Psoas muscle (tissue), 8 donors: ENCODE measurements at places on chromosomes 13 and 19.

GRCh38 chr13:35514801-35515502 is 38.5 kb upstream of the MAB21L1 start:
- no peak for DNase-seq

DNA sequence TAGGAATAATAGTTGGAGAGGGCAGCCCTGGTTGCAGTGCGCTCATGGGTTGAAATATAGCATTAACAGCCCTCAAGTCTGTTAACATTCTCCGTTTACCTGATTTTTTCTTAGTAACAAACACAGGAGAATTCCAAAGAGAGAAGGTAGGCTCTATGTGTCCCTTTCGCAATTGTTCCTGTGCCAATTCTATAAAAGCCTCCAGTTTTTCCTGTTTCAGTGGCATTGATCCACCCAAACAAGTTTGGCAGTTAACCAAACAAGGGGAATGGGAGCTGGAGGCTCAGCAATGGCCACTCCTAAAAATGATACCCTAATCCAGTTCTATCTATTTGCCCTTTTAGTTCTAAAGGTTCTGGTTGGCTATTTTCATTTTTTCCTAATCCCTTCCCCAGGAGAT is 151.6 kb downstream of the ZNF486 start:
- DNase-seq, result no peak

DNA sequence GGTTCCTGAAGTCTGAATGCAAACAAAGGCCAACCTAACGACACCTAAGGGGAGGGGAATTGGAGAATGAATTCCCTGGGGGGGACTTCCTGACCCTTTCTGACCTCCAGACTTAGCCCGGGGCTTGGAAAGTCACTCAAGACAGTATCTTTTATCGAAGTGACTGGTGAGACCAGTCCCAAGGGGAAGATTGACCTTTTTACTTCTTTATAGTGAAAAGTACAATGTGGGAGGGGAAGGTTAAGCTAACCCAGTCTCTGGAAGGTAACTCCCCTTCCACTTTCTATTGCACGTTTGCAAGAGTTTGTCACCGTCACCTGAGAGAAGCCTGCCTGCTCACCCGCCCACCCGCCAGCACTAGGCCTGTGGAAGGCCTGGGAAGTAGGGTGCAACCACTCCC is 111.9 kb downstream of the EFNB2 start:
- no peak for DNase-seq

GRCh38 chr13:23510544-23510916 is 59.7 kb upstream of the TNFRSF19 start:
- no peak for DNase-seq

GRCh38 chr13:72694314-72694713 is 33.1 kb downstream of the MZT1 start:
- DNase-seq, result no peak

DNA sequence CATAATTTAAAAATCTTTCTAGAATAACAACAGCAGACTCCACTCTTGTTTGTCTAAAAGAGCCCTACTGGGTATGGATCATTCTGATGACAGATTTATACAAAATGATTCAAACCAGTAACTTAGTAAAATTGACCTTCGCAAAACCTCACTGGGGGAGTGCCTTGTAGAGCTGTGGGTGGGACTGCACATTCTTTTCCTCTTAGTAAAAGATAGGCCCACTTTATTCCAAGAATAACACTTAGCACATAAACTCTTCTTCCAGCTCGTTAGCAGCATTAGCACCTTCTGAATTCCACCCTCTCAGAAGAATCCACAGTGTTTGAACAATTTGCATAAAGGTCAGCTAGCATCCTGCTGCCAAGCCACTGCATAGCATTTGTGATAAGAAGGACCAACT is 106.8 kb downstream of the STOML3 start:
- no peak for DNase-seq

DNA sequence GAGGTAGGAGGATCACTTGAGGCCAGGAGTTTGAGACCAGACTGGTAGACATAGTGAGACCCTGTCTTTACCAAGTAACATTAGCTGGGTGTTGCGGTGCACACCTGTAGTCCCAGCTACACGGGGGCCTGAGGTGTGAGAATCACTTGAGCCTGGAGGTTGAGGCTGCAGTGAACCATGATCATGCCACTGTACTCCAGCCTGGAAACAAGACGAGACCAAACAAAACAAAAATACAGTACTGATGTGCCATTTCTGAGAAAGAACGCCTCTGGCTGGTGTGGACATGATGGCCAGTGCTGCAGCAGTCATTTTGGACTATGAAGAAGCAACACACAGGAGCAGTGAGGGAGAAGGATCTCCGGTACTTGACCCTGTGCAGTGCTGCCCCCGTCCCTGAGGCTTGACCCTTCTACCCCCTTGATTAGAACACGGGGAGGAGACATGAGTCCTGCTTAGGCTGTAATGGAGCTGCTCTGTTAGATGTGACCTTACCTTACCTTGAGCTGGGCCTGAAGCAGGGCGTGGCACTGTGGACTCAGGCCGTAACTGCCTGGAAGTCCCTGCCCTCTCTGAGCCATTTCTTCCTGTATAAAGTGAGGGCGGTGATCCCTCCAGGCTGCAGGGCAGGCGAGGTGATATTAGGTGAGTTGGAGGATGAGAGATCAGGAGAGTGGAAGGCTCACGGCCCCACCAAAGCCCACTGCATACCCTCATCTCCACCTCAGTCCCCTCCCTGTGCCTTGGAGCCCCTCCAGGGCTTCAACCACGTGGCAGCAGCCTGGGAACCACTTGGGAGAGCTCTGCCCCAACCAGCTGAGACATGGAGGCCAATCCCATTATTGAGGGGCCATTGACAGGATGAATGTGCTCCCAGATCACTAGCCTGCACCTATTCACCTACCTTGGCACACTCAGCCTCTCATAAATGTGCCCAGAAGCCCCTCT is 5.9 kb downstream of the RPL18A start:
- no peak for DNase-seq

DNA sequence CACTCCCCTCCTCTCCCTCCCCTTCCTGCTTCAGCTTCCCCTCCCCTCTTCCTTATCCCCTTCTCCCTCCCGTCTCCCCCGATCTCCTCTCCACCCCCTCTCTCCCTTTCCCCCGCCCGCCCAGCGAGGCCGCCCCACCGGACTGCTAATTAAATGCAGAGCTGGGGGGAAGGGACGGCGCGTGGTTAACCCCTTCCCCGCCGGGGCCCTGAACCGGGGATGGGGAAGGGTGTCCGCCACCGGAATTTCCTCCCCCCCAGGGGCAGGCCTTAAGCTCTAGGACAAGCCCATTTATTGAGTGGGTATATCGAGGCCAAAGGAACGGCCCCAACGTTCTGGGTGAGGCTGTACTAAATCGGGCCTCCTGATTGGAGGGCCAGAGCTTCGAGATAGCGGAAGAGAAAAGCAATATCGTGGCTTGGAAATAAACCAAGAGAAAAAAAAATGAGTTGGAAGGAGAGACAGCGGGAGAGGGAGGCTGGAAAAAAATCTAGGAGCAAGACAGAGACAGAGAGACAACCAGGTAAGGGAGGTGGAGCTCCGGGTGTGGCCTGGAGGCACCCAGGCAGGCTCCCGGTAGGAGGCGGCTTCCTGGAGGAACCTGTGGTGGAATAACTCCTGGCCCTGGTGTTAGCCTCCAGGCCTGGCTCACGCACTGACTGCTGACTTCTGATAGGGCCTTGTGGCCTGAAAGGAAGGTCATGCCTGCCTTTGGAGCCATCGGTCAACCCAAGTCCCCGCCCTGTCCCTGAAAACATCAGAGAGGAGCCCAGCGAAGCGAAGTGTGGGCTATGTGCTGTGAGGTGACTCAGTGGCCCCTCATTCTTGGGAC is 11.6 kb upstream of the JUND start:
- DNase-seq, result peak; percentile 90

DNA sequence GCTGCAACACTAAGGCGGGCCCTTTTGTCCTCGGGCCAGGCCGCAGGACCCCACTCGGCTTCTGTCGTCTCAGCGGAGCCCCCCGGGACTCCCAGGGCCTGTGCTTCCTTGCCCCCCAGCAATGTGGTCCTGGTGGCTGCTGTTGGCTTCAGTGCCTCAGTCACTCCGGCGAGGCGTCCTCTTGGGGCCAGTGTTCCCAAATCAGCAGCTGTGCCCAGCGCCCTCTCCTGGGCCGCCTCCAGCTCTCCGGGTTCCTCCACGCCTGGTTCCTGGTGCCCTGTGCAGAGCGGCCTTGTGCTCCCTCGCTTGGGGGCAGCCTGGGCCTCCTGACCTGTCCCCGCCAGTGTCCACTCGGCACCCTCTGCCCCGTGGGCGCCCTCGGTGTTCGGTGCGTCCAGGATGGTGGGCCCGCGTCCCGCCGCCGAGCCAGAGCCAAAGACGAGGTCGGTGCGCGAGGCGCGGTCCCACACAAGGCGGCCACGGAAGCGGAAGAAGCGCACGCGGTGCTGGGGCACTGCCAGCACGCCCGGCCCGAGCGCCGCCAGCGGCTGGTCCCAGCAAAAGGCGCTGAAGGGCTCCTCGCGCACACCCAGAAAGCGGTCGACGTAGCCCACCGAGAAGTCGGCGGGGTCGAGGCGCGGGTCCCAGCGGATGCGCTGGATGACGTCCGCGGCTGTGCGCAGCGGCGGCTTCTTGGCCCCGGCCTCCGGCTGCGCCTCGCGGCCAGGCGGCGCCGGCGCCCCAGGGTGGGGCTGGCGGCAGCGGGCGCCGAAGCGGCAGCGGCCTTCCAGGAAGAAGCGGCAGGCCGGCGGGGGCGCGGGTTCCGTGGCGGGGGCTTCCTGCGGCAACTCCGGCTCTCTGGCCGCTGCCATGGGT is 685 bp downstream of the LENG9 start:
- peak; percentile 82 for DNase-seq

- no peak for DNase-seq
These were observed 10.1 kb upstream of the HAS1 start for GRCh38 chr19:51733742-51734522.

DNA sequence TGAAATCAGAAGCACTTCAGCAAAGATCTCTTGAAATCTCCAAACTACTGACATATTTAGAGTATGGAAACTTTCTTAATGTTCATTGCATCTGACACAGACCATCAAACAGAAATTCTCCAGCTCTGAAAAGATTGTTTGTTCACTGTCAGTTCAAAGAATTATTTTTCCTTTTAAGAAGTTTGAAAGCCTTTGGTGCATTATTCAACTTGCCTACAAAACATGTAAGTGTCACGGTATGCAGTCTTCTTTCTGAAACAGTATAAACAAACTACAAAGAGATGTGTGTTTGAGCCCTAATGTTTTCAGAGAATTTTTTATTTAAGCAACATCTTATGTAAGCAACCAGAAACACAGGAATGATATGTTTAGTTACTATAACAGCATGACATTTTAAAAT is 125.4 kb downstream of the FGF14 start:
- no peak for DNase-seq

- peak; percentile 38 for DNase-seq
These were observed 17.2 kb upstream of the CNFN start for GRCh38 chr19:42407085-42407815.

DNA sequence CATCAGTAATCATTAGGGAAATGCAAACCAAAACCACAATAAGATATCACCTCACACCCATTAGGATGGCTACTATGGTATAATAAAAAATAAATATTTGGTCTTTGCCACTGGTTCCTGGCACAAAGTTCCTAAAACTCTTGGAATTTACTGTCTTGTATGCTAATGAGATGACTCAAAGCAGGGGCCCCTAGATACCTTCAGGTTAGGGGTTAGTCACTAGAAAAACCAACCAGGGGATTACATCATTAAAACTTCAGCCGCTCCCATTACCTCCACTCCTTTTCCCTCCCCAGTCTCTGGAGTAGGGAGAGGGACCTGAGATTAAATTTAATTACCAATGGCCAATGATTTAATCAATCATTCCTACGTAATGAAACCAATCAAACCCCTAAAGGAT is 49.6 kb downstream of the THSD1 start:
- no peak for DNase-seq

DNA sequence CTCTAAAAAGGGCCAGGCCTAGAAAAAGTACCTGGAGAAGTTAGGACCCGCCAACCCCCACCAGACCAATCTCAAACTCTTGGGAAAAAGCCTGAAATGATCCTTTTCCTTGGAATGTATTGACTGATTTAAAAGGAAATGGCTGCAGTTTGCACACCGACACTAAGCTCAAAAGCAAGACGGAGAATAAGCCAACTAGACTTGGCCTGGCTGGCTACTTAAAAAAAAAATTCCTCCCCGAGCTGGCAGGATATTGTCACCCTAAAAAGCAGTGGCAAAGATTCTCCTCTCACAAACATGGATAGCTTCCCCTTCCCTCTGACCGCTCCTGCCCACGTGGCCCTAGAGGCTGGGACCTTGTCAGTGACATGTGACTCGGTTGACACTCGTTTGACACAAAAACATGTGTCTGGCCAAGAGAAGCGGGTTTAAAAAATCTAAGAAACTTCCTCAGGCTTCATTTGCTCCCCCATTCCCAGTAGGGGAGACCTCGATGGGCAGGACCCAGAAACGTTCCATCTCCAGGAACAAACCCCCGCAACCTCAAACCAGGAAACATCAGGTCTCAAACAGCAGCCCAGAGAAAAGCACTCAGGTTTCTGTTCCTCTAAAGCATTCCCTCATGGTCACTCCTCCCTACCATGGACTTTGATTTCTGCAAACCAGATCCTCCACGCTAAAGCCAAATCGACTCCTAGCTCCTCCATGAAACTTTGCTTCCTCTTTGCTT is 1.3 kb downstream of the RFX1 start:
- DNase-seq, result peak; percentile 58

- DNase-seq, result no peak
These were observed 73.9 kb upstream of the SPATA13 start for GRCh38 chr13:24086642-24087041.

GRCh38 chr13:33137721-33138120 is 121.5 kb downstream of the KL start:
- DNase-seq, result no peak

GRCh38 chr19:14772467-14772866 is 5.9 kb downstream of the ADGRE2 start:
- no peak for DNase-seq

DNA sequence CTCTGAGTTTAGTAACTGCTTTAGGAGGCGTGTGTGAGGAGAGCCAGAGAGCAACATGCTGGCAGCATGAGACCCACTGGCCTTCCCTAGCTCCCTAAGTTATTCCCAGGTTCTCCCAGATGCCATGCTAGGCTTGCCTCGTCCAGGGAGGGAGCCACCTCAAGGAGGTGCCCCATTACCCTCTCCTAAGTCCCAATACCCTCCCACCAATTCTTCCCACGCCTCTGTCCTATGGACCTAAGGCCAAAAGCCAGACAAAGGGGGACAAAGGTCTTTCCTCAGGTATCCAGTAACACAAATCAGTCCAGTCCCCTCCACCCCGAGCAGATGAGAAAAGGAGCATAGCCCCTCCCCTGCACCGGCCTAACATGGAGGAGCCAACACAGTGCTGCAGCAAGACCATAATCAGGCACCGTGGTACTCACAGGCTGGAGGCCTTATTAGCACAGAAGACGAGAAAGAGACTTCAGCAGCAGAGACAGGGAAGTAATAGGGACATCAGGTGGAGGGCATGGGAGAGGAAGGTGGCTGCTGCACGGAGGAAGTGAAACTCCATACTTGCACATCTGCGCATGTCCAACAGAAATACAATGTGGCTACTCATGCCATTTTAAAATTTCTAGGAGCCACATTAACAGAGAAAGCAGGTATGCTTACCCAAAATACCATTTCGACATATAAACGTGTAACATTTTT is 46.3 kb downstream of the BRD4 start:
- no peak for DNase-seq
